Germinal center (tissue), 1 donor: ENCODE measurements at places on chromosomes 2 and 18.

DNA sequence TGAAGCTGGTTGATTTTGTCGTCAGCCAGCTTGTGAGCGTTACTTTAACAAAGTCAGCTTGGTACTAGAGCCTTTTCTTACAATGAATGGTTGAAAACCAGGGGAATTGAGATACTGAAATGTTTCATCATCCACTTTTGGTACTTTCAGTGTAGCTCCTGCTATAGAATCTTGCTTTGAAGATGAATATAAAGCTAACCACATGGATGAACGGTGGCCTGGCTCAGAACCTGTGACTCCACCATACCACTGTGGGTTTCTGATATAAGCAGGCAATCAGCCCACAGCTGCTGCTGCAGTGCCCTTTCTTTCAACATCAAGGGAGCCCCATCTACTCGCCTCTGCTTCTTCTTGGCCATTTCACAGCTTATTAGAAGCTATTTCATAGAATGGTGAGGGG is 53.2 kb upstream of the GPR45 start:
- no peak for DNase-seq

GRCh38 chr2:174611854-174612253 is 14.2 kb upstream of the WIPF1 start:
- no peak for DNase-seq

DNA sequence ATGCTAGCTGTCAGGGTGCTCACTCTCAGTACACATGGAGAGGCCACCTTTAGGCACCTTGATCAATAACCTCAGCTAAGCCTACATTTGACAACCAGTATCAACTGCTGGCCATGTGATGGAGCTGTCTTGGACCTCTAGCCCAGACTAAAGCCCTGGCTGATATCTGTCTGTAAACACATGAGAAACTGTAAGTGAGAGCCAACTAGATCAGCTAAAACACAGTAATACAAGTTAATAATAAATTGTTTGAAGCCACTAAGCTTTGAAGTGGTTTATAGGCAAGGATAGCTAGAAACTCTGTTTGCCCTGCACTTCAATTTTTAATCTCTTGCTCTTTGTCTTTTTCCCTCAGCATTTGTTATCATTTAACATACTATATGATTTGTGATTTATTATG is 407.1 kb downstream of the SPAG16 start:
- no peak for DNase-seq

DNA sequence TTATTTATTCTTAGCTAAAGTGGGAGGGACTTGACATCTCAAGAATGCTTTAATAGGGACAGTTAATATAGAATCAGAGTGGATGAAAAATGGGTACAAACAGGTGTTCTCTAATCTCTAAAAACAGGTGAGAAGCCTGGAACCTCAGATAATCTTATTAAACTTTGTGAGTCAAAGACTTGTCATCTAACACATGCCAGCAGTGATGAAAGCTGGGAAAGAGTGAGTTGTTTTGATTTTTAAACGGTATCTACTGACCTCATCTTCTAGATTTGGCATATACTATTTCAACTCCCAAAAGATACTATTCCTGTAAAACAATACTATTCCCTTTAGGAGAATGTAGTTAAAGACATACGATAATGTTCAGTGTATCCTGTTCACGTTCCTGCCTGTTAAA is 103.4 kb downstream of the CCDC141 start:
- DNase-seq = no peak

DNA sequence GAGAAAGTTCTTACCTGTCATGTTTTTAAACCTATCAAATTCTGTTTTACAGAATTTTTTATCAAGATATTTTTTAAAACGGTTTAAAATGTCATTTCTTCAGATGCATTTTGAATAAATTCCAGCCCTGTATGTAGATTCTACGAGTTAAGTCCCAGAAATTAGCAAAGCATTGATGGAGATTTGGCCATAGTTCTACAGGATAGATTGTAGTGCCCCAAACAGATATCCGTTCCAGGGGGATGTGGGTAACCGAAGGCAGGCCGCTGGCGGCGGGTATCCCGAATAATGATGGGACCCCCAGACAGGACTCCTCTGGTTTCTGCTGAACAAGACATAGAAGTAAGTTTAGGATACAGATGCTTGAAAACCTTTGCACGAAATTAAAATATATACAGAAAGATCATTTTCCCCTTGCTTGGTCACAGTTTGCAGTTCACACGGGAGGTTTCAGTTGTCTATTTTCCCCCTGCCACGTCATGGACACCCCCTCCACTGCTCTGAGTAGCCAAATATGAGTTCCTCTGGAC is 755 bp downstream of the NOL4 start:
- no peak for DNase-seq

- no peak for DNase-seq
These were observed 5.0 kb downstream of the EVA1A start for GRCh38 chr2:75555701-75556100.

DNA sequence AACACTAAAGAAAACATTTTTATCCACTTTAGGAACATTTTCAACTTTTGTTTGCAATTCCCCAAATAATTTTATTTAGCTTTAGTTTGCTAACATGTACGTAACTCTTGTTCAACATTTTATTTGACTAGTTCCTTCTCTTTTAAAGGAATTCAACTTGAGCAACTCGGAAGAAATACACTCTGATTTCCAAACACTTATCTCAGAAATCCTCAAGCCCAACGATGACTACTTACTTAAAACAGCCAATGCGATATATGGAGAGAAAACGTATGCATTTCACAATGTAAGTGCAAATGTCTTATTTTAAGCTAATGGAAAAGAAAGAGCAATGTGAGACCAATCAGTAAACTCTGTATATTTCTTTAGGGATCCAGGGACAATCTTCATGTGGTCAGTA is 10.1 kb downstream of the SERPINB10 start:
- no peak for DNase-seq

GRCh38 chr2:1813371-1813770 is 69.1 kb upstream of the PXDN start:
- no peak for DNase-seq

GRCh38 chr2:68798569-68798968 is 64.0 kb downstream of the ARHGAP25 start:
- no peak for DNase-seq

GRCh38 chr18:27599202-27599829 is 414.2 kb upstream of the CHST9 start:
- DNase-seq = peak; percentile 15

DNA sequence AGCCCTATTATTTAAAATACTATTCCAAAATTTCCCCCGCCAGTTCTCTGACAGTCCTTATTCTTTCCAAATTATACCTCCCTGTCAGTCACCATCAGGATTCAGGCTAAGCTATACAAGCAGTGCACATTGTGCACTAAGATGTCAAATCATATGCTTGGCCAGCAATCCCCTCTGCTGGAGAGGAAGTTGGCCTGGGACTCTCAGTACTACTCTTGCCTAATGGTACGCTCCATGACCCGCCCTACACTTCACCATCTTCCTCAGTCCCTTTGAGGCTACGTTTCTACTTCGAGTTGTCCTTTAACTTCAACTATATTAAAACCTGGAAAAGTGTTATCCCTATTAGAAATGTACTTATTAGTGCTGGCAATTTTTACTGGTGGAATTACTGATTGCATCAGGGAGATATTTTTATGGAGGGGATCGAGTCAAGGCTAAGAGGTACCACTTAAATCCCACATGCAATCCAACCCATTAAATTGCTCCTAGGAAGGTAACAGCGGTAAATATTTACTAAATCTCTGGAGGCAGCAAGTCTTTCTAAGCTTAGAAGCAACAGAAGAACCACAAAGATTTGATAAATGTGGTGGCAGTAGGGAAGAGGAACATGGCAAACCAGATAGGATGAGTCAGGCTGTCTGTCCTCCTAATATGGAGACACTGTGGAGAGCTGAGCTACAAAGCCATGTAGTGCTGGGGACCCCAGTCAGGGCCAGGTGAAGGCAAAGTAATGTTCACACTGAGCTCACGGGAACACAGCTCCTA is 2.7 kb downstream of the USP40 start:
- DNase-seq = no peak

DNA sequence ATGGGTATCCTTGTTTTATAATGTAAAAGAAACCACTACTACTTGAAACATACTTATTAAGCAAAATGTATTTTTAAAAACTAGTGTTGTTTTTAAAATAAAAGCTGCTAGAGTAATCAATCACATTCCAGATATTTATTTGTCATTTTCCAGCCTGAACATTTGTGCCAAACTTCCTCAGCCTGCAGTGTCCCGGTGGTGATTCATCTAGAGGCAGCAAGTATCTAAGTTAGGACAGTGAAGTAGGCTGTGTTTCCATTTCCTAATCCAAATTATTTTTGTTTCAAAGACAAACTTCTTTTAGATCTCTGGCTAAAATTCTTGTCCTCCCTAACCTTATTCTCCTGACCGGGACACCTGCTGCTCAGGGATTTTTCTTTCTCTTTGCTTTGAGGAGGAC is 12.8 kb upstream of the GCG start:
- no peak for DNase-seq

DNA sequence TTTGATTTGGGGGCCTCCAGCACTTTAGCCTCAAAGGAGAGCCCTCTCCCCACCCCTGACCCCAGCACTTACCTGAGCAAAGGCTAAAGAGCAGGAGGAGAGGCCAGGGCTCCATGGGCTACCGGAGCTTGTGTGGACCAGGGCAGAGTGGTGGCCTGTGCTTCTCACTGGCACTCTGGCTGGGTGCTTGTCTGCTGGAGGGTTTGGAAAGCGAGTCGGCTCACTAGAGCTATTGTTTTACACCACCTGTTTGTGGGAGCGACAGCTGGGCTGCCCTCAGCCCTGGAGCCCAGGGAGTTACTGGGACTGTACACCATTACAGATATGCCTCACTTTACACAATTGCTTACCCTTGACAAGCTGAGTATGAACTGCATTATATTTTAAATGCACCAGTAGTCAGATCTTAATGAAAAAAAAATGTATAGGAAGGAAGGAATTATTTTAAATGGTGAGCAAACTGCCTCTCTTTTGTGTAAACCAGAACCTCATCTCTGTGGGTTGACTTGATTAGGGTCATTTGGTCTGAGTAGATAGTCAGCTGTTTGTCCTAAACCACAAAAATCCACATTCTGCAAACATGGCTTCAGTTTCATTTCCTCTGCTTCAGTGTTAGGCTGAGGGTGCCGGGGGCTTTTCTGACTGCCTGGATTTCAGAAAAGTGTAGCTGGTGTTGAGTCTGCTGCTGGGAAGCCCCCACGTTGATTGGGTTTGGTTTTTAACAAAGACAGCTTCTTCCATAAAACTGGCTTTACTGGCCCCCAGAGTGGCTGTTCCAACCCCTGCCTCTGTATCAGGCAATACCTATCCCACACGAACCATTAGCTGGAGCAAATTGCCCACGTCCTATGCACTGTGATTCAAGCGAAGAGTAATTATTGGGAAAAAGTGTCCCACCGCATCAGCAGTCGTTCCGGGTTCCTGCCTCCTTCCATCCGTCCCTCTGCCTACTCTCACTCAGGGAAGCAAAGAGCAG is at the start of gene CHRNA1:
Gene CHRNA1, minus strand, starts transcription at position 193 of the 976 bp plus-strand sequence. Its CDS starts 78 bp downstream, at position 115.
- DNase-seq = no peak

DNA sequence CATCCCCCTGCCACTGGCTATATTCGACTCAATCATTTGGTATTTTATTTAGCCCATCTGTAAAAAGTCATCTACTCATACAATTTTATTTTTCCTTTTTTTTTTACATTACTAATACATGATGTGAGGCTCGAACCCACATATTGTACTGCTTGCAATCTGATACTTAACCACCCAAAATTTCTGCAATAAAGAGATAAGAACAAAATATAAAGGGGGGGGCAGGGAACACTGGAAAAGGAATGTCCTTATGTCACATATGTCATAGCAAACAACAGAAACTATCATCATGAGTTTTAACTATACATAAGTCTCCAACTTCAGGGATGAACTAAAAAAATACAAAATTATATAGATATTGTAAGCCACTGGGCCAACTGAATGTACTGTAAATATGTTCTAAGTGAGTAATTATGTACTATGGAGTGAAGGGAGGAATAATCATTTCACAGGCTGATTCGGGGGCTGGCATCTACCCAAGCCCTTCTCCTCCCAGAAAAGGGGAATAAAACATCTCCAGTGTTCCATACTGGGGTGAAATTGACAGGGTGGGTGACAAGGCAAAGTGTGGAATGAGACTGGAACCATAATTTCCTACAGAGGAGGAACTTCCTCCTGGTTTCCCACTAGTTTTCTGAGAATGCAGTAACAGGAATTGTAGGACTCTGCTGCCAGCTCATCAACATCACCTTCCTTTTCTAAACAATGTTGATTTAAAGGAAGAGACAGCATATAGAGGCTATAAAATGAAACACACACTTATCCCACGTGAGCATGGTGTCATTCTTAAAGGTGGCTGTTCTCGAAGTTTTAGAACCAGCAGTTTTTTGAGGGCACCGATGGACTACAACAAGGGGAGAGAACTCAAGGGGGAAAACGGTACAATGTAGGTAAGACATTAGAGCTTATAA is 79.5 kb downstream of the FARSB start:
- DNase-seq = no peak

DNA sequence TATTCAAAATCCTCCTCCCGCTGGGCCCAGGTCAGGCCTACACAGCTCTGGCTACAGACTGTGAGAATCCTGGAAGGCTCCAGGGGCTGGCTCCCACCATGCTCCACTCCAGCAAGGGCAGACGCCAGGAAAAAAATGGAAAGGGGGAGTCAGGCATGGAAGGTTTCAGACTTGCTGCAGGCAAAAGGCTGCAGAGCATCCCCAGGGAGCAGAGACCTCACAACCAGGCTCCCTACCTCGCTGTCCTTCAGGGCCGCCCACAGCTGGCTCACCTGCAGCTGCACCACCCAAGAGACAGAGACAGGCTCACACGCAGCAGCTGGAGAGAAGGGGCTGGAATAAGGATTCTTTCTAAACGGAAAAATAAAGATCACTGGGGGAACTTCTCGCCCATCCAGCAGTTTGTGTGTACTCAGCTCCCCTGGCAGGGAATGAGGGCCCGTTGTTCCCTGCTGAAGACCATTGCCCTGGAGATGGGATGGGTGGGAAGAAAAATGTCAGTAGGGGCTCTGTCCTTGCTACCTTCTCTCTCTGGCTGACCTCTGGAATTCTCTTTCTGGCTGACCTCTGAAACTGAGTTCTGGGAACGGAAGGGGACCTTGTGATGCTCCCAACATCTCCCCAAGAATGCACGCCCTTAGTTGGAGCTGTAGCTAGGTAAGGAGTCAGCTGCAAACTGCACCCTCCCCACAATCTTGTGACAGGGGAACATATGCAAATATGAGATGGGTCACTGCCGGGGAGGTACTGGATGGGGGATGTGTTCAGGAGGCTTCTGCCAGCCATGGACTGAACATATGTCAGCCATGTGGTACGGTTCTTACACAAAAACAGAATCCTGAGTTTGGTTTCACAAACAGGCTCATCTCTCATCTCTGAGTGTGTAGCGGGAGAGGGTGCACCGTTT is 34.5 kb downstream of the BCL2 start:
- peak; percentile 54 for DNase-seq

DNA sequence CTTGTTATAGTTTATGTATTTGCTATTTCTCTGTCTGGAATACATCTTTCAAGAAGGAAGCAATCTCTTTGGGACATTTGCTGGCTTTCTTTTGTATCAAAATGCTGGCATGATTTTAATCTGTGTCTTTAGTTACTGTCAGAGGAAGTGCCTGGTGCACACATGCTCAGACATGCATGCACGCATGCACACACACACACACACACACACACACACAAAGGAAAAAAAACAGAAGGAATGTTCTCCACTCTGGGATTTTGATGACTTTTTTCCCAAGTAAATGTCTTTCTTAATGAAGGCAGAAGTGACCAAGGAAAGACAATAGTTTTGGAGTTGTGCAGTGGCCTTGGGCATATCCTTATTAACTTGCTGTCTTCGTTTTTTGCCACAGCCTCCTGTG is 6.7 kb downstream of the GNAL start:
- no peak for DNase-seq
